GM12891 (cell line): ENCODE measurements at places on chromosomes 4 and X.

GRCh38 chrX:123698979-123699520 is 33.8 kb downstream of the THOC2 start:
- DNase-seq = no peak

- DNase-seq = no peak
Measured at GRCh38 chr4:16609170-16609758, 289.2 kb downstream of the LDB2 start.

DNA sequence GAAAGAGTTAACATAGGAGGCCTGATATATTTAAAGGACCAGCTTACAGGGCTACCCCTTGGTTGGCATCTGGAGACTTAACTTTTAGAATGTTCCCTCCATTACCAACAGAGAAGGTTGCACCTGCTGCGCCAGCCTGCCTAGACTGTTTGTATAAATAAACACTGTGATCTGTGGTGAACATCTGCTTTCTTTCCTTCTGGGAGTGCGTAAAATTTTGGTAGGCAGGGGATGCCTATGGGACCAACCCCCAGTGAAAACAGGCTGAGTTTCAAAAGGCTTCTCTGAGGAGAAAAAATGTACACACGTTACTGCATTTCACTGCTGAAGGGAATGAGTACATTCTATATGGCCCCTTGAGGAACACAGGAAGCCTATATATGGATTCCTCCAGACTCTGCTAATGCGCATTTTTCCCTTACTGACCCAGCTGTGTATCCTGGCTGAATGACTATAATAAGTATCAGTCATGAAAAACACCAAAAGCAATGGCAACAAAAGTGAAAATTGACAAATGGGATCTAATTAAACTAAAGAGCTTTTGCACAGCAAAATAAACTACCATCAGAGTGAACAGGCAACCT is 13.8 kb downstream of the CENPC start:
- no peak for DNase-seq

DNA sequence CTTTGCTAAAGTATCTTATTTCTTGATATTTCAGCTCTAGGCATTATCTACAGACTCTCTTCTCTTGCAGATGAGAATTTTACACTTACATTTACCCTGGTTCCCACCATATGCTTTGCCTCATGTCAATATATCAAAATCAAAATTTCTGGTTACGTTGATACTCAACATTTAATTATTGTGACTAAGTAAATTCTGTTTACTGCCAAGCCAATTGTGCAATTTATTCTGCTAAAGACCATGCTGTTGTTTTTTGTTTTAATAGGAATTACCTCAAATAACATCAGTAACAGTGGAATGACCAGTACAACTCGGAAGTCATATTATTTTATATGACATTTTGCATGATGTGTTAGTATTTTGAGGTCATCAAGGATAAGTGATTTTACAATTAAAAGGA is 125.5 kb downstream of the IL15 start:
- no peak for DNase-seq
